MCF 10A (cell line): ENCODE measurements at places on chromosomes 6 and 20. TPM values are rescaled to one million over a fixed set of nuclear protein-coding genes. Genes with fewer than 3 reads are reported as not detected.

The SLC4A11 gene
- 4.1 and 5.7 TPM in 2 replicates for total RNA-seq

The ZSCAN23 gene
- 3.0 and 4.7 TPM in 2 replicates for total RNA-seq

The SGK2 gene
- 0.33 and 1.1 TPM in 2 replicates for total RNA-seq

The DLK2 gene
- total RNA-seq = 13.6 and 30.2 TPM in 2 replicates

The MYL9 gene
- total RNA-seq = 4.3 and 7.9 TPM in 2 replicates

The IGF2R gene
- total RNA-seq = 160 and 234 TPM in 2 replicates

The BNIP5 gene
- total RNA-seq = not detected in 2 replicates

The PLCB4 gene
- 0.22 and 0.91 TPM in 2 replicates for total RNA-seq

The PKIB gene
- 3.1 and 6.0 TPM in 2 replicates for total RNA-seq

The HLA-DMB gene
- not detected in 2 replicates for total RNA-seq

The CASS4 gene
- not detected in 2 replicates for total RNA-seq

The VGLL2 gene
- not detected in 2 replicates for total RNA-seq

- DNase-seq = peak; percentile 94
These were observed 177.8 kb upstream of the ECI2 start for GRCh38 chr6:4313044-4313686.

DNA sequence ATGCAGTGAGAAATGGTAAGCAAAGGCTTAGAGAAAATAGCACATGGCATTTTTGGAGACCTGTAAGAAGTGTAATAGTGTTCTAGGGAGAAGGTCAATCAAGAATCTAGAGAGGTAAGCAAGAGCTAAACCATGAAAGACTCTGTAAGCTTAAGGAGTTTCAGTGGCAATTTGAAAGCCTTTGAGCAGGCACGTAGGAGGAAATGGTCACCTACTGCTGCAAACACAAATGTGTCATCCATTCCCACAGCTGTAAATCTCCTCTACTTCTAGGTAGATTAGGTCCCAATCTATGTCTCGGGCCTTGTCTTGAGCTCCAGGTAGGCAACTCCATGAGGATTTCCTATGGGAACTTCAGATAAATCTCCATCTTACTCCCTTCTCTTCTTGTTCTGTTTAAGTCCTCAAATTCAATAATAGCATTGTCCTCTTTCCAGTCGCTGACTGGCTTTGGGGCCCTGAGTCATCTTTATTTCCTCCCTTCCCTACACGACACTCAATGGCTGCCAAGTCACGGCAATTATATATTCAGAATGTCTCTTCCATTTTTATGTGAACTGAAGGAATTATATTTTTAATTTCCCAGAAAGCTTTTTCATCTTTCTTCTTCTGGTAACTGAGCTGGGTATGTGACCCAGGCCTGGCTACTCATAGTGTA is 24.2 kb upstream of the PAQR8 start:
- no peak for DNase-seq

DNA sequence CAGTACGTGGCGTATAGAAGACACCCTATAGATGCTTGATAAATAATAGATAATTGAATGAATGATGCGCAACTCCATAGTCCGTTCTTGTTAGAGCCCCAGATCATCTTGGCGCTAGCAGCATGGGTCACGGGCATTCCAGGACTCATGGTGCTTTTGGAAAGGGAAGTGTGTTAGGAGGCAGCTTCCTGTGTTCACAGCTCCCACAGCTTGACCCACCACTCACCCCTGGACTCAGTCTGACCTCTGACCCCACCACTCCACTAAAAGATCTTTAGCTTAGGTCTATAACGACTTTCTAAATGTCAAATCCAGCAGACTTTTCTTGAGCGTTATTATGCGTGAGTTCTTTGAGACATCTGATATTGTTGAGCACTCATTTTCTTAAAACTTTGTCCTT is 35.8 kb upstream of the KIF16B start:
- no peak for DNase-seq

DNA sequence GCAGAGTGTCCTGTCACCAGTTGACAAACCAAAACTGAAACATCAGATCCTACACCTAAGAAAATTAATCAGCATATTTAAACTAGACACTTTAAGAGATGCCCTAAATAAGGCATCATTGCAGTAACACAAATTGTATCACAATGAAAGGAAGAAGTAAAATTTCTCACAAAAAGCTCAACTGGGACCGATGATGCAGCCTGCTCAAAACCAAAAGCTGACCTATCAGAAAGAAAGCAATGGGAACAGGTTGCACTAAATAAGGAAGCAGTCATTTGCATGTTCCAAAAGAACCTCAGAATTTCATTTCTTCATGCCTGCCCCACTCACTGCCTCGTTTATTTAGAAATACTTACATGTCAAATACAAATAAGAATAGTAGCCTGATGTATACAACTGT is 12.1 kb downstream of the HIVEP2 start:
- no peak for DNase-seq

GRCh38 chr6:133544419-133544818 is 303.3 kb downstream of the EYA4 start:
- DNase-seq = no peak

- no peak for DNase-seq
These were observed 753 bp downstream of the RSPH9 start for GRCh38 chr6:43645613-43645964.

DNA sequence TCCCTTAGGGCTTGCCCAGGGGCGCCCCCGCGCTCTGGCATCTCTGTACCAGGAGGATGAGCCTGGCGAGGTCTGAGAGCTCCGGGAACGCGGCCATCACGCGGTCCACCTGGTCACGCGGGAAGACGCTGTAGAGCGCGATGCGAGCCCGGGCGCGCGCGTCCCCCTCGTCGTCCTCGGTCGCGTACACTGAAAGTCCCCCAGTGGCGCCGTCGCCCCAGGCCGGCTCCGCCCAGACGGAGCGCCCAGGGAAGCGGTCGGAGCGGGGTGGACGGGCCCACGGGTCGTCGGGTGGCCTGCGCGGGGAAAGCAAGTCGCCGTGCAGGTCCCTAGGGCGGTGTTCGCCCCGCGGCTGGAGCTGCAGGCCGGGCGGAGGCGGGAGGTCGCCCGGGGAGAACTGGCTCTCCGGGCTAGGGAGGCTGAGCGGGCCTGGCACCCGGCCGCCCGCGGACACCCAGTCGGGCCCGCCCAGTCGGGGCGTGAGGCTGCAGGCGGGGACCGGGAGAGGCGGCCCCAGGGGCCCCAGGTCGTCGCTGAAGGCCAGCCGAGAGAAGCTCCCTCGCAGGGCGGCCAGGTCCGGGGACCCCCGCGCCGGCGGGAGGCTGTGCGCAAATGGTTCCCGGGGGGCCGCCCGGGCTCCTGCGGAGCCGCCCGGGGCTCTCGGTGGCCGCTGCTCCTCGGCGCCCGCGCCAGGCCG is 34.0 kb downstream of the ZC3H12D start:
- no peak for DNase-seq

- peak; percentile 41 for DNase-seq
These were observed 55.3 kb downstream of the STK35 start for GRCh38 chr20:2156666-2157624.

GRCh38 chr6:157096522-157096921 is 226.8 kb downstream of the TMEM242 start:
- DNase-seq = no peak

GRCh38 chr6:36857325-36857724 is 17.3 kb downstream of the PPIL1 start:
- DNase-seq = no peak

DNA sequence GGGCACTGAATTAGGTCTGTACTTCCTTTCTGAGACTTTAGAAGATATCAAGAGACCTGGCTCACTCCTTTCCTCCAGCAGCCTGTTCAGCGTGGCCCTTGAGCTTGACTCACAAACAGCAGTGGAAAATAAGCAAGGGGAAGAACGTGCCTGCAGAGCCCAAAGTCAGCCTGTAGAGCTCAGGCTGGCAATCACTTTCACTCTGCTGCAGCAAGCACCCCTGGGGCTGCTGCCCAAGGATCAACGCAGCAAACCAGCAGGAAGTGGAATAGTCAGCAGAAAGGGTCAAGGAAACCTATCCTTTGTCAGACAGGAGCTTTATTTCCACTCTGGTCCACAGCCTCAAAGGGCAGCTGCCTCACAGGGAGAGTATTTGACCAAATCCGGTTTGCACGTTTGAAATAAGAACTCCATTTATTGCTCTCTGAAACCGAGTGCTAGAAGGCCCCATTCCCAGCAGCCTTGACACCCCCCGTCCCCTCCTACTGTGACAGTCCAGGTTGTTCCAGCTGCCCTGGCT is 77.4 kb downstream of the PRDM1 start:
- DNase-seq = peak; percentile 17

- DNase-seq = no peak
These were observed 194.9 kb upstream of the SMLR1 start for GRCh38 chr6:130632277-130632676.

DNA sequence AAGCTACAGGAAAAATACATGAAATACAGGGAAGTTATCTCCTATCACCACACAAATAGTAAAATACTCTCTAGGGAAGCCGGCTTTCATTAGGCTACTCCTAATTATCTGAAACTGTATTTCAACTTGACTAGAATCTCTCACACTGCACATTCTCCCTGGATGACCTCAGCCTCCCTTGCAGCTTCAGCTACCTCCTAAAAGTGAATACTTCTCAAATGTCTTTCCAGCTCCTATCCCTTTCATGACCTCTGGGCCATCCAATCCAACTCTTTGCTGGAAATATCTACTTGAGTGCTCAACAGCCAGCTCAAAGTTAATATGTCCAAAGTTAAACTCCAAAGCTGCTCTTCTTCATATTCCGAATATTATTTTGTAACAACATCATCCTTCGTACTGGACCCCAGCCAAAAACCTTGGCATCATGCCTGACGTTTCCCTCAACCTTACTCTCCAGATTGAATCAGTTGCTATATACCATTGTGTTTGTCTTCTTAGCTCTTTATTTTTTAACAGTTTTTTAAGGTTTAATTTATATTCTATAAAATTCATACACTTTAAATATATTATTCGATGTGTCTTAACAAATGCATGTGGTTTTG is 29.4 kb upstream of the KIF6 start:
- DNase-seq = no peak

- DNase-seq = no peak
These were observed 13.4 kb upstream of the CHRNA4 start for GRCh38 chr20:63374504-63374903.

DNA sequence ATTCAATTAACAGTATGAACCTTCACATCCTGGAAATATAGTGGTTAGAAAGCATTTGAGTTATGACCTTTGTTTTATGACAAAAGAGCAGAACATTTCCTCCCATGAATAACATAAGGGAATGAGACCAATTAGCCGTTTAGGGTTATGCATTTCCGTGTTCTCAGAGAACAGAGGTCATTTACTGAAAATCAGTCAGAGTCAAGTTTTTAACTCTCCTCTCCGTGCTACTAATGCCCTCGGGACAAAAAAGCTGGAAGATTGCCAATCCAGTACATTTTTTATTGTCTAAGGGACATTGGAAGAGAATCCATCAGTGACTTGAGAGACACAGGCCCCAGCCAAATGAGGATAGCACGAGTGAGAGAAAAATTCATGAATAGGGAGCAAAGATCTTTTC is 632.7 kb downstream of the RFPL4B start:
- peak; percentile 50 for DNase-seq

GRCh38 chr20:20423117-20423516 is 55.2 kb downstream of the INSM1 start:
- DNase-seq = no peak

DNA sequence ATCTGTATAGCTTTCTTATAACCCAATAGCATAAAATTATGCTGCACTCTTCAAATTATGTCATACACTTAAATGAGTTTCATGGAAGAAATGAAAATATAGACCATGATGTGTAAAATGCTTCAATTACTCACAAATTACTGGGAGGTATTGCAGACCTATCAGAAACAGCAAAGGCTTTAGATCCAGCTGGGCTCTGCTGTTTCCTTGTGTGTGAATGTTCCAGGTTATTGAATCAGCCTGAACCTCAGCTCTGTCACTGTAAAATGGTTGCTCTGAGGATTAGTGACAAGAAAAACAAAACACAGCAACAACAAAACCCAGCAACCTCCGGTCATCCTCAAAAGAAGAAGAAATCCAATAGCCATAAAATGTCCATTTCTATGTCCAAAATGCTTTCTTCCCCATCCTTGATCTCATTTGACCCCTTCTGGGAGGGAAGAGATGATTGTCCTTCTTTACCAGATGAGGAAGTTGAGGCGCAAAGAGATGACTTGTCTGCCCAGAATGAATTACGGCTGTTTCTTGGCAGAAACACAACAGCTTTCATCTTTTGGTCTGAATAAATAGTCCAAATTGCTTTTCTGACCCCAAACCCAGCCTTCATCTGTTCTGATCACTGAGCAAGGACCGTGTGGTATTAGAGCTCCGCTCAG is 42.2 kb upstream of the TGM6 start:
- no peak for DNase-seq

GRCh38 chr6:80245043-80245442 is 138.6 kb downstream of the BCKDHB start:
- DNase-seq = no peak

DNA sequence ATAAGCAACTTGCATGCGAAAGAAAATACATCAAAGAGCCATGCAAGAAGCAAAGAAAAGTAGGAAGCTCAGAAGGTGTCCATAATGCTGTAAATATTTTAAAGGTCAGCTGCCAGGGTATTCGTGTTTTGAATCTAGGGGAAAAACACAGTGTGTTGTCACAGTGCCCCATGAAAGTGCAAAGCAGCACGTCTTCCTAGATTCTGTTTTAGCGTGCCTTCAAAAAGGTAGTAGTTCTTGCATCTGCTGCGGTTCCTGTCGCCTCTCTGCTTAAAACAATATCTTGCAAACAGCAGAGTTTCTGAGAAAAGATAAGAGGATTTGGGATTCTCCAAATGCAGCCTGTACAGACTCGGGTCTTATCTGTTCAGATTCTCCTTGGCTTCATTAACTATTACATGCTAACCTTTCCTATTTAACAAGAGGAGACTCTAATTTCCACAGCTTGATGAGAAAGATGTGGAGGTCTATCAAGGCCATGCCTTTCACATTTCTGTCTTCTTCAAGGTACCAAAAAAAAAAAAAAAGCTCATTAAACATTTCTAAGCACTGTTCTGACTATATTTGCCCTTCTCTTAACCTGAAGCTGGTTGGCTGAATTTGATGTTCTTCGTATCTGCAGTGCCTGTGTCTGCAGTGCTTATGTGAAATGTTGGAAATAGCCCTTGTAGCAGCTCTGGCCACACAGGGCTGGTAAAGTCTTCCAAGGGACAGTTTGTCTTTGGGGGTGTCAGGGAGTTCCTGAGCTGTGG is 297.5 kb downstream of the ADGB start:
- DNase-seq = no peak

GRCh38 chr6:112933947-112934346 is 586.8 kb downstream of the RFPL4B start:
- no peak for DNase-seq

GRCh38 chr20:3758566-3758965 is 9.0 kb downstream of the ADISSP start:
- no peak for DNase-seq
